Activated CD8-positive, alpha-beta memory T cell treated with anti-CD3 and anti-CD28 coated beads for 48 hours (primary cell): ENCODE measurements at places on chromosomes 5 and 9.

GRCh38 chr9:127451858-127452656, 747 bp downstream of the LRSAM1 start:
- no peak for DNase-seq

- no peak for DNase-seq
Observed at GRCh38 chr9:107059220-107059619, 196.3 kb downstream of the ZNF462 start.

DNA sequence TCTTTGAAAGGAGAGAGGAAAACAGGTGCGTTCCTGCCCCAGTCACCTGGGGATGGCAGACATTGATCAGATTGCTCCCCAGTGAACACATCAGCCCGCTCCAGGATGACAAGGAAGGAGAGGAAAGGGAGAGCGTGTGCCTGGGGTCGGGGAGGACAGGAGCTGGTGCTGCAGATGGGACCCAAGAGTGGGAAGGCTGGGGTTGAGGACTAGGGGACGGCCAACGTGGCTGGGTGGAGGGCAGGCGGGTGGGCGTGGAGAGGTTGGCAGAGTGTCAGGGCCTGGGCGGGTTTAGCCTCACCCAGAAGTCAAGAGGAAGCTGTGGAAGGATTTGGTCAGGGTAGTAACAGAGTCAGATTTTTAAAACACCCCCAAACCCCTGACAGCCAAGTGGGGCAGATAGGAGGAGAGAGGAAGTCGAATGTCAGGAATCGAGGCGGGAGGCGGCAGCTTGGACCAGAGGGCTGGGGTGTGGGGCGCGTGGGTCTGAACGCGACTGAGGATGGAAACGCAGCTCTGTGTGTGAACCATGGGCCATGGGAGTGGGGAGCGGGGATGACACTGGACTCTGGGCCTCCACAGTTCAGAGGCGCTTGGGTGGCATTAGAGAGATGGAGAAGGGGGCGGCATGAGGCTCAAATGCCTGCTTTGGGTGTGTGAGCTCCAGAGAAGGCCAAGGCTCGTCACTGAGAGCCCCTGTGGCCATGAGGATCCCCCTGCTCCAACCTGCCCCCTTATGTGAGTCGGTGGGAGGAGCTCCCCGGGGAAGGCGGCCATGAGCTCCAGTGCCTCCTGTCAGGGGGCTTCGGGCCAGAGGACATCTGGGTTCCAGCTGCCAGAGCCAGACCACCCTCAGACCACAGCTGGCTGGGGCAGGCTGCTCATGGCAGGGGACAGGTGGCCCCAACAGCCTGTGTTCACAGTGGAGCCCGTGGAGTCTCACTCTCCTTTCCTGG, 24.6 kb downstream of the LAMC3 start:
- no peak for DNase-seq

- no peak for DNase-seq
Observed at GRCh38 chr9:23088932-23089364, 642.3 kb downstream of the DMRTA1 start.

- DNase-seq: no peak
Observed at GRCh38 chr9:77773381-77773780, 125.3 kb upstream of the GNA14 start.

DNA sequence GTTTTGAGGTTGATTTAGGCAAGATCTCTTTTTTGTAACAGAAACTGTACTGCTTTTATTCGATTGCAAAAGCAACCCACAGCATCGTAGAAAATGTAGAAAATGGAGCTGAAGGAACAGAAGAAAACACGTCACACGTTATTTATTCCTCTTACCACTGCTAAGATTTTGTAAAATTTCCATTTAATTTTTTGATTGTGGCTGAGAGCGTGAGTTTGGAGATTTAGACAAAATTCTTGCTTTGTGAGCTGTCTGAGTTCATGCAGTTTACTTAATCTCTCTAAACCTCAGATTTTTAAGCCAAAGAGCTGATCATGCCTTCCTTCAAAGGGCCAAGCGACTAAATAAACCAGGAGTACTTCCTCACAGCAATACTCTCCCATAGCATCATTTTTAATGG, 24.8 kb downstream of the DPYSL3 start:
- no peak for DNase-seq

DNA sequence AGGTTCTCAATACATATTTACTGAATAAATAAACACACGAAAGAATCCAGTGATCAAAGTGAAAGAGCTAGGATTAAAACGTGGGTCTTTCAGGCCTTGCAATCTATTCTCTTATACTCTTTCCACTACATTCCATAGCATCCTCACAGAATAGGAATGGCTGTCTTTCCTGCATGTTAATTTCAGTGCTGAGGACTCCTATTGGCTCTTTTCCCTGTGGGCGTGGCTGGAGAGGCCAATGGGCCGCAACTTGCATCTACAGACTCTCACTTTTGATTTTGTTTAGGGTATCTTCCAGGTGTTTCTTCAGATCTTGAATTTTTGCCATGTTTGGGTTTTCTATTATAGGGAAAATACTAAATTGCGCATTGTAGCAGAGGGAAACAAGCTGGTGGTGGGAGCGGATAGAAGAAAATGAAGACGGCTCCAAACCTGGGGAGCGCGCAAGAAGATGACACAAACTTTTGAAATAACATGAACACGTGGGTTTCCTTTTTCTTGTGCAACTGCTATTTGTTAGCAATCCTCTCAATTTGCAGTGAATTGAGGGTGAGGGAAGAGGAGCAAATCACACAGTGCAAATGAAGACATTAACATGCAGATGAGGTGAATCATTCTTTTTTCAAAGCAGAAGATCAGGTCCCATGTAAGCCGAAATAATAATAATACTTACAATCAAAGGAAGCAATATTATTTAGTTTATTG, 93.9 kb downstream of the GCNT1 start:
- no peak for DNase-seq

DNA sequence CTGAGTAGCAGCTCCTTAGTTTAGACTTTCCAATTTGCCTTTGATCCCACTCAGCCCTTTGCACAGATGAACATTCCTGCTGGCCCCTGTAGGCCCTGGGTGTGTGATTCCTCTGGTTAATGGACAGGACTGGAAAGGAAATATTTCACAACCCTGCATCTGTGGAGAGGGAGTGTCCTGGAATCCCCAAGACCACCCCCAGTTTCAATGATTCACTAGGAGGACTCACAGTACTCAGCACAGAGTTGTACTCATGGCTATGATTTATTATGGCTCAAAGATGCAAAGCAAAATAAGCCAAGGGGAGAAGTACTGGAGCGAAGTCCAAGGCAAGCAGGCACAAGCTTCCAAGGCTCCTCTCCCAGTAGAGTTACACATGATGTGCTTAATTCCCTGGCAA, 42.4 kb upstream of the TJP2 start:
- no peak for DNase-seq

DNA sequence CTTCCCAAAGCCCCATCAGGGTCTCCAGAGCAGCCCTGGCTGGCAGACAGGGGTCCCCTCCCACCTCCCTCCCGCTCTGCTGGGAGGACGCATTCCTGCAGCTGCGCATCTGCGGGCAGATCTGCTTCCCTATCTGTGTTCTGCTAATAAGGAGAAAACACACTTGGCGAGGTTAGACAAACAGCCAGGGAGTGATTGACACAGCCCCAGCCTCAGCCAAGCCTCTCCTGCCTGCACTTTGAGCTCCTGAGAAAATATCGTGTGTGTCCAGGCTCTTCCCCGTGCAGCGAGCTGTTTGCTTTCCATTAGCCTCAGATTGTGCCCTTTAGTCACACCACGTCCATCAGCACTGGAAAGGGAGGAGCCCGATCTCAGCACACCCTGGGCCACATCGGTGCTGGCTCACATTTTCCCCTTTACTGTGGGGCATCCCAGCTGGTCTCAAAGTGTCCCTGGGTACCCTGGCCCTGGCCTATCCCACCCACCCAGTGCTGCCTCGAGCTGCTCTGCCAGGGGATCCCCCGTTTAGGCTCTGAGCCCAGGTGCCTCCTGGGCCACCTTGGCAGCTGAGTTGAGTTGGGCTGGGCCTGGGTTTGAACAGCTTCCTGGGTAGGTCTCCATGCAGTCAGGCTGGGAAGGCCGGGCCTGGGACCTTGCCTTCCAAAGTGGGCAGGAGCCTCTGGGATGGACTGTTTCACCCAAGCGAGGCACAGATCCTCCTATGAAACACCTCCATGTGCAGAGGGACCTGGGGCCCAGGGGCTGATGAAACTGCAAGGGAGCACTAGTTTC, 61.1 kb downstream of the BARX1 start:
- no peak for DNase-seq

- DNase-seq: no peak
Observed at GRCh38 chr5:153572411-153573145, 82.1 kb downstream of the GRIA1 start.

- no peak for DNase-seq
Observed at GRCh38 chr5:116699332-116699731, 124.7 kb upstream of the SEMA6A start.

GRCh38 chr5:966941-967340, 41.7 kb upstream of the NKD2 start:
- DNase-seq: no peak

- no peak for DNase-seq
Observed at GRCh38 chr9:5958273-5958672, 57.2 kb downstream of the RANBP6 start.

DNA sequence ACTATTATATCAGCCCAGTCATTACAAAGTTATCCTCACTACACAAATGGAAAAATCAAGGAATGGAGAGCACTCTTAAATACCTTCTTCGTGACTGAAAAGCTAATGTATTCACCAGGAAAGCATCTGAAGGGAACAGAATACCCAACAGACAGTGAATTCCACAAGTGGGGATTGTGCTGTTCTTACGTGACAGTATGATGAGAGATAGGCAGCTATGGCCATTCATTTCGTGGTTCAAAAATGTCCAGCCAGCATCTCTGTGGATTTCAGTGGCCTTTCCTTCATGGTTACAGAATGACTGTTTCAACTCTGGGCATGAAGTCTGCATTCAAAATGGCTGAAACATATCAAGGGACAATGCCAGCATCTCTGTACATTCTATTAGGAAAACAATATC, 323.8 kb downstream of the PRELID2 start:
- DNase-seq: no peak

DNA sequence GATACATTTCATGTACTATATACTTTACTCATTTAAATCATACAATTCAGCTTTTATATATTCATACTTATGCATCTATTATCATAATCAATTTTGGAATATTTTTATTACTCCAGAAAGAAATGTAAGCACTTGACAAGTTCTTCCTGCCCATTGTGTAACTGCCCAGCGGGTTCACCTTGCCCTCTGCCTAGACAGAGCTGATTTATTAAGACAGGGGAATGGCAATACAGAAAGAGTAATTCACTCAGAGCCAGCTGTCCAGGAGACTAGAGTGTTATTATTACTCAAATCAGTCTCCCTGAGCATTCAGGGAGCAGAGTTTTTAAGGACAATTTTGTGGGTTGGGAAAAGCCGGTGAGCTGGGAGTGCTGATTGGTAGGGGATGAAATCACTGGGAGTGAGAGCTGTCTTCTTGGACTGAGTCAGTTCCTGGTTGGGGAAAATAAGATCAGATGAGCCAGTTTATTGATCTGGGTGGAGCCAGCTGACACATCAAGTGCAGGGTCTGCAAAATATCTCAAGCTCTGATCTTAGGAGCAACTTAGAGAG, 16.1 kb upstream of the SPIN1 start:
- no peak for DNase-seq

GRCh38 chr5:76818844-76819831, at the start of gene F2RL1:
Gene F2RL1, plus strand, starts transcription at chr5:76819030. Its CDS starts 153 bp downstream, at chr5:76819183.
- DNase-seq: peak; percentile 17

DNA sequence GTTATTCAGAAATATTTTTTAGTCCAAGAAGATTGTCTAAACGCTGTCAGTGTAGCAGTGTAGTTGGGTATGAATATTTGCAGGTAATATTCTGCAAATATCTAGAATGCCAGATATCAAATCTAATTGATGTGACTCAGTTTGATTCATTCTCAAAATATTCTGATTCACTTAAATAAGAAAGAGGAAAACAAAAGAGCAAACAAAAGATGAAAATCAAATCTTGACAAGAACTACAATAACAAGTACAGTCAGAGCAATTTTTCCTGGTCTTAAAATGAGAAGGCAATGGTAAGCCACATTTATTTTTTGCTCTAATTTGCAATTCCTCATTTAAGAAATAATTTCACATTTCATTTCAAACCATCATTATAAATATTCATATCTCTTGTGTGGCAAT, 36.0 kb downstream of the MRPS30 start:
- no peak for DNase-seq

GRCh38 chr5:52725808-52726207, 61.9 kb upstream of the ITGA1 start:
- no peak for DNase-seq

- DNase-seq: no peak
Observed at GRCh38 chr5:177195307-177195952, 61.9 kb downstream of the NSD1 start.

DNA sequence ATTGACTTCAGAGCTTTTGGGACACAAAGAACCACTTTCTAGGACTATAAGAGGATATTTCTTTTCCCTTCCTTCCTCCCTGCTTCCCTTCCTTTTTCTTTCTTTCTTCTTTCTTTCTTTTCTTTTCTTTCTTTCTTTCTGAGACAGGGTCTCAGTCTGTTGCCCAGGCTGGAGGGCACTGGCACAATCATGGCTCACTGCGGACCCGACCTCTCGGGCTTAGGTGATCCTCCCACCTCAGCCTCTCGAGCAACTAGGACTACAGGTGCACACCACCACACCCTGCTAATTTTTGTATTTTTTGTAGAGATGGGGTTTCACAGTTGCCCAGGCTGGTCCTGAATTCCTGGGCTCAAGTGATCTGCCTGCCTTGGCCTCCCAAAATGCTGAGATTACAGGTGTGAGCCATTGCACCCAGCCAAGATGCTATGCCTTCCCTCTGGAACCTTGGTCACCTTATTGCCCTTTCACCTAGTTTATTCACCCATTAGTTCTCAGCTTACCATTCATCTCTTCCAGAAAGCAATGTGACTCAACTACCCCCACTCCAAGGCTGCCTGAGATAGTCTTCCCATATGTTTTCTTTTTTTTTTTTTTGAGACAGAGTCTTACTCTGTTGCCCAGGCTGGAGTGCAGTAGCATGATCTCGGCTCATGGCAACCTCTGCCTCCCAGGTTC, 10.1 kb downstream of the PLIN2 start:
- no peak for DNase-seq

GRCh38 chr5:462051-462481, 19.1 kb downstream of the EXOC3 start:
- DNase-seq: no peak

GRCh38 chr9:126698756-126699155, 85.0 kb downstream of the LMX1B start:
- DNase-seq: no peak

DNA sequence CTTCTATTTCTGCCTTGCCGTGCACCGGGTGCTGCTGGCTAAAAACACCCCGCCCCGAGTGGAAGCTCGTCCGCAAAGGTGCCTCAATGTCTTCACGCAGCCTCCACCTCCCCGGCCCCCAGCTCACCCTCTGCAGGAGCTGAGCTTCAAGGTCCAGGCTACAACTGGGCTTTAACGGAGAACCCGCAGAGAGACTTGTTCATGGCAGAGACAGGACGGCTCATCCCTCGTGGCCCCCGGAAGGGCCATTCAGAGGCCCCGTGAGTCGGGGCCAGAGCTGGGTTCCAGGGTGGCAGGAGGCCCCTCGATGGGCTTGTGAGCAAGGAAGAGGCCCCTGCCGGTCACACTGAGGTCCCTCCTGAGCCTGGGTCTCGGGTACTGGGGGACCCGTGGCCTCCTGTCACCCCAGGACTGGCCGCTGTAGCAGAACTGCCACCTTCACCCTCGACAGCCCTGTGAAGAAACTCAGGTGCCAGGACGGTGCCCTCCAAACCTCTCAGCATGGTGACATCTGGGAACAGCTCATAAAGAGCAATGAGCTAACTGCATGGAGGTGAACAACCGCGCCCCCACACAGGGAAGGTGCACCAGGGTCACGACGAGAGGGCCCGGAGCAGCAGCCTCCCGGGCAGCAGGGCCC, 58.0 kb upstream of the UBAC1 start:
- DNase-seq: no peak

- no peak for DNase-seq
Observed at GRCh38 chr5:33336891-33337636, 103.7 kb upstream of the TARS1 start.
